AG08396 (cell line): ENCODE measurements at places on chromosomes 12 and 14.

DNA sequence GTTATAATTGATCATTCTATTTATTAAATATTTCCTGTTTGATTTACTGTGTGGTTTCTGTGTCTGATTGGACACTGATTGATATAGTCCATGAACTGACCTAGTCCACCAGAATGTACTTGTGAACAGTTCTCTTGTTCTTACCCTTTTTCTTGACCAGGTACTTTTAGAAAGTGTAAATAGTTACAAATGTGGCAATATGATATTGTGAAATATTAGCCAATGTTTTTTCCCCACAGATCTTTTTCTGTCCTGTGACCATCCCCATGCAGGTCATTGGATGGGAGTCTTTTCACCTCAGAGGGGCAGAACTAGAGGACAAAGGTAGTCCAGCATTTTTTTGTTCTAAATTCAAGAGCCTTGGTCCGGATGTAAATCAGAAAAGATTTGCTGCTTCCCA is 8.3 kb upstream of the CRY1 start:
- DNase-seq, result no peak

- DNase-seq, result no peak
Measured at GRCh38 chr14:91135039-91135438, 21.2 kb downstream of the DGLUCY start.

DNA sequence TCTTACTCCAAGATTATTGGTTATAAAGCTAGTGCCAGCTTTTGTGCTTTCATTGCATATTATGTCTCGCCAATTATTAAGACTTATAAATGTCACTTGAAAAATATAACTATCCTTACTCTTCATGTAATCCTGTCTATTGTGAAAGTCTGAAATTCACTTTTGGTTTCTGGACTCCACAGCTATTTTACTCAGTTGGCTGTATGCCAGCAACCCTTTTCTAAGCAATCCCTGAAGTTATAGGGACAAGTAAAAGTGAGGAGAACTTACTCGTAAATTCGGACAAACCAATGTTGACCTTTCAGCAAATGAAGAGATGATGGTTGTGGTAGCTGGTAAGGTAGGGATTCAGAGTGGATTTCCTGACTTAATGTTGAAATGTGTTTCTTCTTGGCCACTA is 196.3 kb downstream of the NPAS3 start:
- no peak for DNase-seq

- DNase-seq, result no peak
Measured at GRCh38 chr14:74763803-74764531, 851 bp downstream of the YLPM1 start.

GRCh38 chr14:104702106-104702505 is 12.7 kb downstream of the INF2 start:
- DNase-seq, result no peak

- no peak for DNase-seq
Measured at GRCh38 chr12:50555471-50555885, 50.7 kb downstream of the DIP2B start.

GRCh38 chr12:65590318-65590717 is 234.0 kb upstream of the HMGA2 start:
- no peak for DNase-seq

DNA sequence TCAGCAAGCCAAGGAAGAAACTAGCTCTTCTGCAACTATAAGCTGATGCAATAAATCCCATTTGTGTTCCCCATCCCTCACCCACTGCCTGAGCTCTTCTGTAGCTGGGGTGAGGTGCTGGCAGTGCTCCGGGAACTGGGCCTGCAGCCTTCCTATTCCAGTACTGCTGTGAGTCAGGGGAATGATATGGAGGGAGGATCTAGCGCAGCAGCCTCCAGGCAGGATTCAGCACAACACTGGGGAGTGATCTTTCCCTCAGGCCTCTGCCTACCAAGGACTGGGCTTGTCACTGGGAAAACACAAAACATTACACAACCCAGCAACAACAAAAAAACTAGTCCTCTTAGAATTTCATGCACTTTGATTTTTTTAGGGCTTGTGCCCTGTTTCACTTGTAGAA is 58.7 kb downstream of the ST8SIA1 start:
- DNase-seq, result peak; percentile 76

GRCh38 chr12:119686355-119686754 is 18.4 kb downstream of the PRKAB1 start:
- DNase-seq, result no peak

- peak; percentile 81 for DNase-seq
Measured at GRCh38 chr14:77124345-77125280, 17.0 kb downstream of the ZDHHC22 start.

DNA sequence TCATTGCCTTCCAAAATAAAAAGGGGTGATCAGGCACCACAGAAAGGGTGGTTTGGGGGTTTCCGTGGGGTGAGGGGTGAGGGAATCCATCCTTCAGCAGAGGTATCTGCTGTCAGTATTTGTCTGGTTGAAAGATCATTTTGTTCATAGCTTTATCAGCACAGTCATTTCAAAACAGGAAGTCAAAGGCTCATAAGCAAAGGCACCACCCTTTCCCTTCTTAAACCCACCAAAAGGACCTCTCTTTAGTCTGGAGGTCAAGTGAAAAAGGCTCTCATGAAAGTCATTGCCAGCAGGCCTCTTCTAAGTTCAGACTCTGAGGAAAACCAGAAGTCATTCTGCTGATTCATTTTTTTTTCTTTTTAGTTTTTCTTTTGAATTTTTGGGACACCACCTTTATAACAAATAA is 6.2 kb downstream of the CHST11 start:
- no peak for DNase-seq

- DNase-seq, result no peak
Measured at GRCh38 chr12:83575326-83575725, 888.6 kb downstream of the TMTC2 start.

DNA sequence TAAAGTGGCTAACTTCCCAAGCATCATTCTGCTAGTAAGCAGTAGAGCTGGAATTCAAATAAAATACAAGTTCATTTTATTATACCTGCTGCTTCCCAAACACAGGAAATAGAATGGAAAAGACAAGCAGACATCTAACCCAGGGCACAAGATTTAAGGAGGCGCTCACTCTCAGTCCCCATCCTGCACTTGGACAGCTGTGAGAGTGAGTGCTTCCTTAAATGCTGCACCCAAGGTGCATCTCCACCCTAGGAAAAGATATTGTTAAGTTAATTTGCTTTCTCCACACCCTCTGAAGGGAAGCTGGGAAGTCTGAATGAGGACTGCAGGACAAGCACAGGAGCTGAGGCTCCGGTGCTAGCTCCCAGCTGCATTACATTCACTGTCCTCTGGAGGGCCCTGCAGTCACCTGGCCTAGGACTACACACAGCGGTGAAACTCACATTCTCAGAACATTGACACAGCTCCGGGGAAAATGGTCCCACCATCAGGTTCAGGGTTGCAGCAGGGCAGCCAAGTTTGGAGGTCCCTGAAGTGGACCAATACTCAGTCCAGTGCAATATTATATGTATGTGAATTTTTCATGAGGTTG is 14.2 kb downstream of the HEBP1 start:
- peak; percentile 26 for DNase-seq

- DNase-seq, result peak; percentile 57
Measured at GRCh38 chr14:90551070-90551704, 154.4 kb downstream of the CALM1 start.

DNA sequence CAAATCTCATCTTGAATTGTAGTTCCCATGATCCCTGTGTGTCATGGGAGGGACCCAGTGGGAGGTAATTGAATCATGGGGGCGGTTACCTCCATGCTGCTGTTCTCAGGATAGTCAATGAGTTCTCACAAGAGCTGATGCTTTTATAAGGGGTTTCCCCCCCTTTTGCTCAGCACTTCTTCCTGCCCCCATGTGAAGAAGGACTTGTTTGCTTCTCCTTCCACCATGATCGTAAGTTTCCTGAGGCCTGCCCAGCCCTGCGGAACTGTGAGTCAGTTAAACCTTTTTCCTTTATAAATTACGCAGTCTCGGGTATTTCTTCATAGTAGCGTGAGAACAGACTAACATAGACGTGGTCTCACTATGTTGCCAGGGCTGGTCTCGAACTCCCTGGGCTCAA is 56.1 kb upstream of the EIF5 start:
- DNase-seq, result no peak

GRCh38 chr14:104702673-104703072 is 13.3 kb downstream of the INF2 start:
- no peak for DNase-seq

GRCh38 chr14:84042992-84043391 is 1487.0 kb upstream of the FLRT2 start:
- no peak for DNase-seq

GRCh38 chr12:103805655-103806360 is 35.2 kb downstream of the NT5DC3 start:
- no peak for DNase-seq

GRCh38 chr14:105072381-105072861 is 7.2 kb upstream of the GPR132 start:
- no peak for DNase-seq
